Activated CD4-positive, alpha-beta T cell treated with anti-CD3 and anti-CD28 coated beads, Interleukin-2, amount 10 ng/mL, durations not matched to agents 24 days and 14 days (primary cell): ENCODE measurements at places on chromosomes 3 and 15. TPM values are rescaled to one million over a fixed set of nuclear protein-coding genes. Genes with fewer than 3 reads are reported as not detected.

Gene TMEM108
- total RNA-seq: not detected in 2 replicates

DNA sequence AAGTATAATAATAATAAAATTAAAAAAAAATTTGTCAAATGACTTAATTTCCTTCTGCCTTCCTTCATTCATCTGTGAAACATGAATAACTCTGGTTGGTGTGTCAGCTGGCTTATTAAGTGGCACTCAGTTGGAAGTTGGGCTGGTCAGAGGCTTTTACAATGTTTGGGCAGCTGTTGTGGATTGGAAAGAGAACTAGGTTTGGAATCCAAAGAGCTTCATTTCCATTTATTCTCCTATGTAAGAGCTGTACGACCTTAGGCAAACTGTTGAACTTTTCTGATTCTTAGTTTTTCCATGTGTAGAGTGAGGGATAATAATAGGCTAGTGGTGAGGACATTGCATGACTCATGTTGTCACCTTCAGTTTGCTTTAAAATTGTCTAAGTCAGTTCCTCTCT, 606.7 kb downstream of the PDCD6IP start:
- DNase-seq: no peak

DNA sequence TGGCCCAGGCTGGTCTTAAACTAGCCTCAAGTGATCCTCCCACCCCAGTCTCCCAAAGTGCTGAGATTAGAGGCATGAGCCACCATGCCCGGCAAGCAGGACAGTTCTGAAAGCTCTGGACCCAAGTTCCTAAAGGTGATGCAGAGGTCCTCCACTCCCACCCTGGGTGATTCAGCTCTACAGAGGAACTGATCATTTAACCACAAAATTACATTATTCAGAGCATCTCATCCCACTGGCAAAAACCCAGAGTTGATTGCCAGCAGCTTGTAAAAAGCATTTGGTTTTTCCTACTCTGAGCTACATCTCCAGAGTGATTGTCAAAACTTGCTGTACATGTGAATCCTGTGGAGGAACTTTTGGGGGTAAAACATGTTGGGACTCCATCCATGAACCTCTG, 60.2 kb downstream of the SLTM start:
- peak; percentile 49 for DNase-seq

Gene TYRO3
- 4.2 and 6.2 TPM in 2 replicates for total RNA-seq

DNA sequence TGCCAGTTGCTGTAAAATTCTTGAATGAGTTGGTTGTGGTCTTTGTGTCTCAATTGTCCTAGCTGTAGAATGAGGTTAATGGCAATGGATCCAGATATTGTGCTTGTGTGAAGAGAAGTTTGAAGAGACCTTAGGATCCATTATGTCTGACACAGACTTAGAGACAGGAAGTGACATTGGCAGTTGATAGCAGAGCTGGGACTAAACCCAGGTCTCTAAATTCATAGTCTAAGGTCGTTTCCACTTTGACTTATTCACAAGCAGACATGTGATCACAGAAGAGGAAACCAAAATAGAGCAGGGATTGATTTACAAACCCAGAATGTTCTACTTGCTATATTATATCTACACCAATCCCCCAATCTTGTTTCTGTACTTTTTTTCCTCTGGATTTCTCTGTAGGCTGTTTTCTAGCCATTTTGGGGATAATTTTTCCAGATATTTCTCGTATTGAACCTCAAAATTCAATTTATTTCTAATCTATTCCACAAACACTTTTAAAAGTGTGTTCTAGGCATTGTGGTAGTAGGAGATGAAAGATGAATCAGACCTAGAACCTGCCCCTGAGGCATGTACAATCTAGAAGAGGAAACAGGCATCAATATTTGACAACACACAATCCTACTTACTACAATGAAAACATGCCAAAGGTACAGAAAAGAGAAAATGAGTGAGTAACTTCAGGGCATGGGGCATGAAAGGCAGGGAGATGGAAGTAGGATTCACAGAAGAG, 123.3 kb downstream of the NFKBIZ start:
- DNase-seq: no peak

Gene CADM2
- not detected in 2 replicates for total RNA-seq

Gene CCR8
- 5.7 and 7.5 TPM in 2 replicates for total RNA-seq

Gene HGD
- 0.19 and 0.24 TPM in 2 replicates for total RNA-seq

DNA sequence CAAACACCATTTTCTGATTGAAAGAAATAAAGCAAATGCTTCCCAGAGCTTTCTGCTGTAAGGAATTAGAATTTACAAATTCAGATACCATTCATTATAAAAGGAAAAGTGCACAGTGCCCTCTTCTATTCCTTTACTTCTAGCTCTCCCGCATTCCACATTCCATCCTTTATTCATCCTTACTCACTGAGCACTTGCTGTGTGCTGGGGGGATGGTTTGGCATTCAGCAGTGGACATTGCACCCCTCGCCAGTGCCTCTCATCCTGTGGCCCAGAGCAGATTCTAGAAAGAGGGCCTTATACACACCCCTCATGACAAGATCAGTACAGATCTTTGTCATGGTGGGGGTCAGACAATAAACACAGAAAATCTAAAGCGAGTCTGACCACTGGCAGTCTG, 73.0 kb downstream of the MGLL start:
- no peak for DNase-seq

GRCh38 chr15:39156646-39157250, 424.1 kb upstream of the THBS1 start:
- DNase-seq: no peak

- no peak for DNase-seq
These were observed 13.0 kb downstream of the ADAMTS17 start for GRCh38 chr15:100328796-100329195.

Gene RPL32
- total RNA-seq: 2,085 and 2,113 TPM in 2 replicates

DNA sequence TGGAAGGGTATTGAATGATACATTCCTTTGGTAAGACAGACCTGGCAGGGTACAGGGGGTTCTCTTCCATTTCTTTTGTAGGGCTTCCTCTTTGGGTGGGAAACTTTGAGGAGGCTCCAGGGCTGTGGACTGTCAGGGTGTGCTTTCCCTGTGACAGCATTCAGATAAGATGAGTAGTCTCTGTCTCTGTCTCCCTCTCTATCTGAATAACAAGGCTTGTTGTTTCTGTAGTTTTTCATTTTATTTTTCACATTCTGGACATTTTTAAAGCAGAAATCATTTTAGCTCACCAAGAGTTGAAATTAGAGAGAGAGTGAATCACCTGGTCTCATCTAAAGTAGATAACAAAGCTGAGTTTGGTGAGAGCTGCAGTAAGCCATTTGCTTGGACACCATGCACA, 100.8 kb upstream of the TPM1 start:
- no peak for DNase-seq

DNA sequence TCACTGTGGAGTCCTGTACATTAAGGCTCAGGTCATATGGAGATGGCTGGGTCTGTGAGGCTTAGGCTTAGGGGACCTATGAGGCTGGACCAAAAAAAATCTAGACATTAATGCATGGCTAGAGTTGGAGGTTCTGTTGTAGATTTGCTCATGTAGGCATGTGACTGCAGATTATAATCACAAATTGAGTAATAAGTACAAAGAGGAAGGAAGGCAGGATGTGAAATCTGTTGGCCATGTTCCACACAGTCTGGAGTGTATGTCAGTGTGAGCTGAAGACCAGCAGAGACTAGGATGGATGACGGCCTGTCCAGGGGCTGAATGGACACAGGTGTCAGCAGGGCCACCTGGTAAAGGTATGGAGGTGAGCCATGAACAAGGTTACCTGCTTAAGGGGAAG, at the start of gene ST3GAL6:
Gene ST3GAL6, plus strand, starts transcription at position 265 of the 400 bp plus-strand sequence. CDS start 5,101 bp downstream, outside the sequence.
- no peak for DNase-seq

Gene IMPG2
- 0.02 and 0.05 TPM in 2 replicates for total RNA-seq

DNA sequence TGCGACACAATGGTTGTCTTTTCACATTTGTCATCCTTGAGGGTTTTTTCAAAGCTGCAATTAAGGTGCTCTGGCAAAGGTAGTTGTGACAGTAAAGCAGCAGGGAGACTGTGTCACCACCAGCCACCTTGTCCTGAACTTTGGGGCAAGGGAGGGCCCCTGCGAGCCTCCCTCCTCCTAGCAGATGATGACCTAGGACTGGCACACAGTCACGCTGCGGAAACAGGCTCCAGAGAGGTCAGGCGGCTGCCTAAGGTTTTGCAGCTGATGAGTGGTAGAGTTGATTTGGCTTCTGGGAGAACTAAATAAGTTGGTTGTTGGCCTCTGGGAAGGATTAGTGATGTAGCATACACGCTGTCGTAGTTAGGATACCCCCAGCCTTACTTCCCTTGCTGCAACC, 62.7 kb downstream of the PDIA5 start:
- DNase-seq: no peak

DNA sequence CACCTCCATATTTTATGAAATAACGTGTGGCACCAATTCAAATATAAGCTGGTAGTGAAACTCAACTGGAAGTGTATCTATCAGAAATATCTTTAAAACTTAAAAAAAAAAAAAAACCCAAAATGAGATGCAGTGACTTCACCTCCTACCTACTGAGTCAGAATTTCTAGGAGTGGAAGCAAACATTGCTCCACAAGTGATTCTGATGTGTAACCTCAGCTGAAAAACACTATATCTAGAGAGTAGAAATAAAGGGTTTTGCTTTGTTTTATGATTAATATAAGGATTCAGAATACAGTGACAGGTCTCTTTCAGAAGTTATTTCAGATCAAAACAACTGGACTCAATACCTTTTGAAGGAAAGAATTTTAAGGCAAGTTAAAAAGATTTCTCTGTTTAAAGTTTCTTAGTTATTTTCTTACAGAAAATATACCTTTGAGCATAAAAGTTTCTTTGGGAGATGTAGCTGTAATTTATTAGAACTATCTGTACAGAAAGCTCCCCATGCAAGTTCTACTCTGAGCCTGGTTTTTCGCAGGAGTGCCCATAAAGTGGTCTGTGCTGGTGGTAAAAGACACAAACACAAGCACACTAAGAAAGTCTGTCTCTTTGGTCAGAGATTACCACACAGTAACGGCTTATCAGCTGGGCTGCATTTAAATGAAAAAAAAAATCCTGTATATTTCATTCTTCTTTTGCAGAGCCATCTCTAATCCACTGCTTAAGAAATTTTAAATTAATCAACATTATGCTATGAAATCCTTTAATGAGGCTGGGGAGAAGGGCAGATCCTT, 59.9 kb upstream of the PPIB start:
- no peak for DNase-seq

GRCh38 chr3:5426094-5426883, 238.8 kb downstream of the EDEM1 start:
- peak; percentile 88 for DNase-seq

- DNase-seq: peak; percentile 43
These were observed 33.1 kb downstream of the TM2D3 start for GRCh38 chr15:101618851-101619614.

Gene SLC28A2
- not detected in 2 replicates for total RNA-seq

Gene KLHL40
- not detected in 2 replicates for total RNA-seq

Gene TRPM7
- 39.4 and 41.5 TPM in 2 replicates for total RNA-seq

DNA sequence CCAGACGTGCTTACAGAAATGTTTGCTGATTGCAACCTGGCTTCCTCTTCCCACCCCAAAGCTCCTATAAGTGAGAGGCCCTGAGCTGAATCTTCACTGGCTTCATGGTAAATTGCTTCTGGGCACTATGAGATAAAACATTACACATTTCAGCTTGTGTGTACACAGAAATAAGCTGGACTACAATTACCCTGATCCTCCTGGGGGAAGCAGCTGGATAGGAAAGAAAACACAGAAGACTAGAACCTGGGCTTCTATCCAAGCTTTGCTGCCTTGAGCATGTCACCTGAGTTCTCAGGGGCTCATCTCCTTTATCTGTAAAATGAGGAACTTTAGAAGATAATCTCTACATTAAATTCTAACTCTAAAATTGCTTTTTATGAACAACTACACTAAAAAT, 40.3 kb downstream of the THBS1 start:
- no peak for DNase-seq

DNA sequence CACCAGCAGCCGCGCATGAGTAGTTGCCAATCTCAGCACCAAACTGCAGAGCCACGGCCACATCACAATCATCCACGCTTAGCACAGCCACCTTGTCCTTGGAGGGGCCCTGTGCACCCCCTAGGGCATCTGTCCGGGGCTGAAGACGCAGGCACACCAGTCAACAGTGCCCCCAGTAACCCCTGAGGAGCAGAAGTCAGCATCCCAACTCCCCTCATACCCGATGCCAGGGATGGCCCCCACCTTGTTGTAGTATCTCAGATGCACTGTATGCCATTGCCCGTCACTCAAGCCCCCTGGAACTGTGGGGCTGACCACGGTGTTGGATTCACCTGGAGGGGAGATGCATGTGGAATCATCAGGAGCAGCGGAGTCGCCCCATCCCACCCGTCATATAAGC, 7.6 kb downstream of the CELSR3 start:
- DNase-seq: no peak

DNA sequence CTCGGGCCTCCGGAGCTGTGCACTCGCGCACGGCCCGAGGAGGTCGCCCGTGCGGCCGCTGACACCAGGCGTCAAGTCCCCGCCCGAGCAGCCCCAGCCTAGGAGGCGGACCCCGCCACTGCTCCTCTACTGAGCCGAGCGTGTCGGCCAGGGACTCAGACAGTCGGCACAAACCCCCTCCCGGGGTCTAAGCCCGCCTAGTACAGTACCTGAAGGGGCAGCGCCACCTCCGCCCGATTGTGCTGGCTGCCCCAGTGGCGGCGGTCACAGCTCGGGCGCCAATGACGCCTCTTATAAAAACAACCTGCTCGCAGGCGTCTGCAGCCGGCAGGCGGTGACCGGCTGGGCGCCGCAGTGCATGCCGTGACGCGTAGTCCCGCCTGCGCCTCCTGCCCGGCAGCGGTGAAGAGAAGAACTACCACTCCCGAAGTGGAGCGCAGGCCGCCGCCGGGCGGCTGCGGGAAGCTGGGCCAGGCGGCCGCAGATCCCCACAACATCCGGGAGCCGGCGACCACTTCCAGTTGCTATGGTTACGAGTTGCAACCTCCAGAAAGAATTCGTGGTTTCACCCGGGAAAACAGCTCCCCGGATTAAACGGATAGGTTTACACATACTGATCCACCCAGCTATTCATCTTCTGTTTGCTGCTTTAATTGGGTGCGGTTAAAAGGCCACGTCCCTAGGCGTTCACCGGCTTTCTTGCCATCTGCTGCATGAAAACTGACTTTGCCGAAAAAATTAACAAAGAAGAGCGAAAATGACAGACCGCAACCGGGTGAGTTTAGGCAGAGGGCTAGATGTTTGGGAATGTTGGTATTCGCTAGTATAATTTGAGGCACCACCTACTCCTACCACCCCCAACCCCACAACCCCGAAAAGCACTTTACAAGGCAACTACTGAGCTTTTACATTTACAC, at the start of the genes CCPG1 and PIERCE2:
Gene CCPG1, minus strand, starts transcription at position 348 of the 917 bp plus-strand sequence. CDS start 18,935 bp downstream, outside the sequence.
Gene PIERCE2, plus strand, starts transcription at position 484 of the 917 bp plus-strand sequence. Its CDS starts 274 bp downstream, at position 758.
- peak; percentile 97 for DNase-seq

DNA sequence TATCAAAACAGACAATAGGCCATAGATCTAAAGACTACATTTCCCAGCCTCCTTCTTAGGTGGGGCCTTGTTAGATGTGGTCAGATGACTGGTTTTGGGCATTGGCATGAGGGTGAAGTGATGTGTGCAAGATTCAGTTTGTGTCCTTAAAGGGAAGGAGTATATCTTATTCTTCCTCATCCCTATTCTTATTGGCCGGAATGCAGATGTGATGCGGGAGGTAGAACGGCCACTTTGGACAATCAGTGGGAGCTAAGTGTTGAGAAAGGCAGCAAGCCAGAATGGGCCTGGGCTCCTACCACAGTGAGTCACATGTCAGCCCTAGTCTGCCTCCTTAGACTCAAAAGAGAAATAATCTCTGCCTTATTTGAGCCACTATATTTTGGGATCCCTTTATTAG, 89.8 kb upstream of the MEX3B start:
- no peak for DNase-seq
